Kasumi-1 (cell line): ENCODE measurements at places on chromosomes 7 and 10.

- DNase-seq: no peak
These were observed 11.1 kb upstream of the SEC24C start for GRCh38 chr10:73732931-73733623.

- no peak for DNase-seq
These were observed 15.9 kb downstream of the STK32C start for GRCh38 chr10:132291826-132292225.

DNA sequence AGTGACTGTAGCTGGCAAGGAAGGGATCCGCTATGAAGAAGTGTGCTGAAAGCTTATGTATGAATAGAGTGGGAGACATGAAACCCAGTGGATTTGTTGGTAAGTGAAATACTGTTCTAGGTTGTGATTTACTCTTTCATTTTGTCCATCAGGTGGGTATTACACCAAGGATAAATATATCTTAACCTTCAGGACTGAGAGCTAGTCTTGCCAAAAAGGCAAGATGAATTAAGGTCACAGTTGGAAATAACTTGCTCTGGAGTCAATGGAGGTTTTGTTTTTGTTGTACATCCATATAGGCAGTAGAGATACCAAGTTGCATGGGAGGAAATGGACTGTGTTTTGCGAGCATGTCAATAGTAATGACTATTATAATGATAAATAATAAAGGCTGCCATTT, 190.6 kb downstream of the TMEM178B start:
- no peak for DNase-seq

GRCh38 chr10:6328699-6329423, 126.1 kb downstream of the PFKFB3 start:
- no peak for DNase-seq

DNA sequence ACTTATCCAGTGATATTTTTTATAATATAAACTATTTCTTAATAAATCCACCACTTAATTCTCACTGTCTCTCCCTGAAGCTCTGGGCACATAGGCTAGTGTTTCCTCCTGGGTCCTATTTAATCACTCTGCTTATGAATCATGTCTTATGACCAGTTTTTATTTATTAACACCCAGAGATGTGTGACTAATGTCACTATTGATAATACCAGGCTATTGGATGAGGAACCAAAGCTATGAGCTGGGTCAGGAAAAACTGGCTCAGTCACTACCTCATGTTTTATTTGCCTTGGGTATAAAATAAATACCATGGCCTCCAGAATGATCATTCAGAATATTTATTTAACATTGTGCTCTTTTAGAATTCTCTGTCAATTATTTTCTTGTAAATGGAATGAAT, 5.2 kb downstream of the SEMA3E start:
- no peak for DNase-seq

- peak; percentile 83 for DNase-seq
These were observed 96.2 kb downstream of the C10orf105 start for GRCh38 chr10:71623098-71623985.

DNA sequence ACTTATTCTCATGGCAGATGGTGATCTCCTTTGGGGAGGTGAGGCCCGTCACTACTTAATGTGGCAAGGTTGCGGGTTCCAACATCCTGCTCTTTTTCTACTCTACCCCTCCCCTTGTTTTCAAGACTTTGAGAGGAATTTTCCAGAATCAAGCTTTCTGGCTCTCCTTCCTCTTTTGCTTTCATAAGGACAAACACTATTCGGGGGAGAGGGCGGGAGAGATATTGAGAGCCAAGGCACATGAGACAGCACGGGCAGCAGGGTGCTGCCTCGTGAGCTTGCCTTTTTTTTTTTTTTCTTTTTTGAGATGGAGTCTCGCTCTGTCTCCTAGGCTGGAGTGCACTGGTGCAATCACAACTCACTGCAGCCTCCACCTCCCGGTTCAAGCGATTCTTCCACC, 6.9 kb upstream of the PFKFB3 start:
- no peak for DNase-seq

DNA sequence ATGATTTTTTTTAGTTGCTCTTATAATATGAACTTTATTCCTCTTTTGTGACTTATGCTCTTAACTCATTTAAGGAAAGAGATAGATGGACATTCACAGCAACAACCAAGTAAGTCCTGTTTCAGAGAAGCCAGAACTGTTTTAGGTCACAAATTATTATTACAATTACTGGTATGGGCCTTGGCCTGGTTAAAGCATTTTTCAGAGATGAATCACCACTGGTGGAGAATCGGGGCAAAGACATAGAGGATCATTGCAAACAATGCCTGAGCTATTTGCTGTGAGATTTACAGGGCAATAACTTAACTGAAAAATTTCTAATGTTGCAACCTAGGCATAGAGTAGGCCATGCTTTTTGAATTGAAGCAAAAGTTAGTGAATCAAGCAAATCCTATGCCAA, 138.0 kb upstream of the YAE1 start:
- no peak for DNase-seq

DNA sequence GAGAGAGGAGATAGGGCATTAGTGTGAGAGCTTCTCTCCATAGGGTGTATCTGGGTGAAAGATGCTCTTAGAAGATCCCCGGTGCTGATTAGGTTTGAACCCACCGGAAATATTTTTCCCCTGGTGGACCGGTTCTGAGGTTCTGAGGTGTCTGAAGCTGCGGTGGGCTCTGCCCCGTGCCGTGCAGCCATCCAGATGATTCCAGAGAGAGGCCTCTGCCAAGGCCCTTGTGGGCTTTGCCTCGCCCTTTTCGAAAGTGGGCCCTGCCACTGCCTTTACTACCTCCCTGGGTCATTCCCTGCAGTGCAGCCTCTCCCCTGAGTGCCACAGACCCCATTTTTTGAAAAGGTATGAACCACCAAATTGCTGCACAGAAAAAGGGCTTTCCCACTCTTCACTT, 2.8 kb downstream of the GIMAP8 start:
- no peak for DNase-seq

DNA sequence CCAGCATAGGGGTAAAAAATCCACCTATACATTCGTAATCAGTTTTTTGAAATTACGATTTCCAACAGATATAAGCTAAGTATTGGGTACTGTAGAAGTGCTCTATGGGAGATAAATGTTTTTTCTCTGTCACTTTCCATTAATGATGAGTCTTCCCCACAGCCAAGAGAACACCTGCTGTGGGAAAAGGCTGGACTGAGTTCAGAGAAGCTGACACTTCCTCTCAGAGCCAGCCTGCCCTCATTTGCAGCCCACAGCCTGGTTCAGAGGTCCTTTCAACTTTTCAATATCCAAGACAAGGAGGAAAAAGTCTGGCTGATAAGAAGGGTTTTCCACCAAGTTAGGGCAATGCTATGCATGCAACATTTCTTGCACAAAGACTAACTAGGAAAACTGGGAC, 64.5 kb upstream of the DNAJB12 start:
- no peak for DNase-seq

DNA sequence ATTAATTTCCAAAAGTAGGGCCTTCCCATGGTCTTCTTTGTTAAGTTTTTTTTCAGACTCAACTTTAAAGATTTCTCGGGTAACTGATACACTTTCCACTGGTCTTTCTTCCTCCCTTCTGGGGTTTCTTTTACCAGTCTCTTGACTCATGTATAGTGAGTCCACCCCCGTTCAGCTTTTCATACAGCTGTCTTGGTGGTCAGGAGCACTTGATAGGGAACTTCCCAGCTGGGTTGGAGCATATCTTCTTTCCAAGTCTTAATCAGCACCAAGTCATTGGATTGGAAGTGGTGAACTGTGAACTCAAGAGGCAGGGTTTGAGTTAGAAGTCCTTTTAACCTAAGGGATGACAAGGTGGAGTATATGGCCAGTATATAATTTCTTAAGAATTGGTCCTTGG, 29.2 kb upstream of the ELOVL3 start:
- DNase-seq: no peak

DNA sequence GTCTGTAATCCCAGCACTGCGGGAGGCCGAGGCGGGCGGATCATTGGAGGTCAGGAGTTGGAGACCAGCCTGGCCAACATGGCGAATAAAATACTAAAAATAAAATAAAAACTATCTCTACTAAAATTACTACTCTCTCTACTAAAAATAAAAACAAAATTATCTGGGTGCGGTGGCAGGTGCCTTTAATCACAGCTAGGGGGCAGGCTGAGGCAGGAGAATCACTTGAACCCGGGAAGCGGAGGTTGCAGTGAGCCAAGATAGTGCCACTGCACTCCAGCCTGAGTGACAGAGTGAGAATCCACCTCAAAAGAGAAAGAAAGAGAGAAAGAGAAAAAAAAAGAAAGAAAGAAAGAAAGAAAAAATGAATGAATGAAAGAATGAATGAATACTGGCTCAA, 351.4 kb downstream of the ELMO1 start:
- DNase-seq: no peak

DNA sequence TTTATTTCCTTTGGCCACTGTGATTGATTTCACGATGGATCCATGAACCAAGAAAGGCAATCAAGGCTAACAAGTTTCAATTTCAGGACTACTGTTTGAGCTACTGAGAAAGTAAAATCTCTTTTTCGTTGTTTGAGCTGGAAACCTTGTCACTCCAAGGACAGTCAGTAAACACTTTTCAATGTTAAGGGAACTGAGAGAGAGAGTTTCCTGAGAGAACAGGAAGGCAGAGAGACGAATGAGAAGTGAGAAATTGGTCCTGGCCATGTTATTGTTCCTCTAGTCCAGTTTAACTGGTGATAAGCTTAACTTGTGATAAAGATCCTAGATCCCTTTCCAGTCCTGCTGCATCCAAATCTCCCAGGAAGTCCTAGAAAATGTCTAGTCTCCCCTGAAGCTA, 909 bp upstream of the AKR1D1 start:
- no peak for DNase-seq

GRCh38 chr7:98907570-98907969, 29.2 kb downstream of the TRRAP start:
- no peak for DNase-seq

GRCh38 chr10:75179657-75180177, 30.9 kb upstream of the VDAC2 start:
- no peak for DNase-seq

GRCh38 chr10:50807851-50808776, 68.4 kb downstream of the ASAH2B start:
- DNase-seq: no peak

- DNase-seq: no peak
These were observed 177.0 kb downstream of the AUTS2 start for GRCh38 chr7:69775231-69775771.

- DNase-seq: peak; percentile 79
These were observed 23.9 kb downstream of the SCD start for GRCh38 chr10:100370714-100371481.

GRCh38 chr10:81013771-81014170, 476.1 kb downstream of the SH2D4B start:
- no peak for DNase-seq

GRCh38 chr10:78657163-78657861, 411.5 kb upstream of the ZMIZ1 start:
- DNase-seq: peak; percentile 92

DNA sequence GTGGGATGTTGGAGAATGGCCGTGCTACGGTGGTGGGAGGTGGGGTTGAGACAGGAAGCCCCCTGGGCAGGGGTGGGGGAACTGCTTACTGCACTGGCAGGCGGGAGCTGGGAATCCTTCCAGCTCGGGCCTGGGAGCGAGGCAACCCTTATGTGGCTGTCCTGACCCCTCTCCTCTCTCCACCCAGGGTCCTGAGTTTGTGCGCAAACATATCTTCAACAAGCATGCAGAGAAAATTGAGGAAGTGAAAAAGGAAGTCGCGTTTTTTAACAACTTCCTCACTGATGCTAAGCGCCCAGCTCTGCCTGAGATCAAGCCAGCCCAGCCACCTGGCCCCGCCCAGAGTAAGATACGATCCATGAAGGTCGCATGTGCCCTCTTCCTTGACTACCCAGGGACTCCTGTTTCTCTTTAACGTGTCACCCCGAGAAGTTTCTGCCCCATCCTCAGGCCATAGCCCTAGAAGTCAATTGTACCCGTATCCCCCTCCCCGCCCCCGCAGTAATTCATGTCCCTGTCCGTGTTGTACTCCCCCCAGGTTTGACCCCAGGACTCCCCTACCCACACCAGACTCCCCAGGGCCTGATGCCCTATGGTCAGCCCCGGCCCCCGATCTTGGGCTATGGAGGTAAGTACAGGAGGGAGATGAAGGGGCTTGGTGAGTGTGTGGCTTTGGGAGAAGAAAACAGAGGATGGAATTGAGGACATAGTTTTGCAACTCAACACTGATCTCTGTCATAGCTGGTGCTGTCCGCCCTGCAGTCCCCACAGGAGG, 1.8 kb downstream of the UFSP1 start:
- peak; percentile 95 for DNase-seq

DNA sequence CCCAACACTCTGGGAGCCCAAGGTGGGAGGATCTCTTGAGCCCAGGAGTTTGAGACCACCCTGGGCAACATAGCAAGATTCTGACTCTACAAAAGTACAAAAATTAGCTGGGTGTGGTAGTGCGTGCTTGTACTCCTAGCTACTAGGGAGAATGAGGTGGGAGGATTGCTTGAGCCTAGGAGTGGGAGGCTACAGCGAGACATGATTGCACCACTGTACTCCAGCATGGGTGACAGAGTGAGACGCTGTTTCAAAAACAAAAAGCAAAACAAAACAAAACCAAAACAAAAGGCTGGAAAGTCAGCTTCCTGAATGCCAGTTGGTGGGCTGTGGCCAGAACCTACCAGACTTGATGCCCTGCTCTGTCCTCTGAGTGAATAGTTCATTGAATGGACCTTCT, 242.8 kb downstream of the PHTF2 start:
- DNase-seq: no peak

GRCh38 chr10:85741626-85742300, 624.8 kb downstream of the GRID1 start:
- DNase-seq: no peak

- peak; percentile 91 for DNase-seq
These were observed 21.9 kb downstream of the PDCD4 start for GRCh38 chr10:110893559-110894179.

DNA sequence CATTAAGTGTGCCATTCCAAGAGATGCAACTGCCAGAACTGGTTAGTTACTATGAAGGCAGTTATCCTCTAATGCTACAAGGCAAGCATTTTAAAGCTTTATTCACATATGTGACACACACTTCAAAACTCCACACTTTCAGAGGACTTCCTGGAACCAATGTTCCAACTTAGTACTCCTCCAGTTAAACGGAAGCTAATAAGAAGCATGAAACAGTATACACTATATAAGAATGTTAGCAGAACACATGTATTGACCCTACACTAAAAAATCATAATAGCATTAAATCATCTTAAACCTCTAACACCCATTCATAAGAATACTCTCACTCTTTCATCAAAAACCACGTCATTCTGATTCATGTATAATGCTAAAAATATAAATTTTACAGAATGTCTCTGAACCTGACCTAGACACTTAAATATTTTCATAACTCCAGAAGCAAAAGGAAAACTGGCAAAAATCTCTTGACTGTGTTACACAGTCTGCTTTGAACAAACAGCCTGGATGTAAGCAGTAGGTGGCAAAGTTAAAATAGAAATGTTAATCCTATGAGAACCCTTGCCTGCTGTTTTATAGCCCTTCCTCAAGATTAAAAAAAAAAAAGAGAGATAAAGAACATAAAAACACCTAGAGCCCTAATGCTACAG, 135.0 kb downstream of the SEMA3C start:
- no peak for DNase-seq
